ENCODE measurements at places on chromosomes 13 and 19.
A peak's percentile ranks its signal among the peaks of the same experiment; 100 is the strongest.

GRCh38 chr13:33099860-33100259 is 83.6 kb downstream of the KL start:
- no peak for DNase-seq

- no peak for DNase-seq
These were observed 423 bp downstream of the LSM14A start for GRCh38 chr19:34172661-34173192.

DNA sequence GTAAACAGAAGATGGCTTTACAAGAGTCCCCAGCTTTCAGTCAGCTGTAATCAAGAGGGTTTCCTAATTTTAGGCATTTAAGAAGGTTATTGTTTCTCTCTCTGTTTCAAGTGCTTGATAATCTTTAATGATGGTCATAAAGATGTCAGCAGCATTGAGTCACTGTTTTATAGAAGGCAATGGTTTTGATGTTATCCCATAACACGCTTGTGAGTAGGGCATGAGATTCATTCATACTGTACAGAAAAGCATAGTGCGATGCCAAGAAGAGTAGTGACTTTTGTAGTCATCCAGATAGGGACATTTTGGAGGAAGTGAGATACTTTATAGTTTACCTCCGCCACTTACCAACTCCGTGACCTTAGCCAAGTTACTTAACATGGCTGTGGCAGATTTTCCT is 364.2 kb upstream of the SLC10A2 start:
- no peak for DNase-seq

DNA sequence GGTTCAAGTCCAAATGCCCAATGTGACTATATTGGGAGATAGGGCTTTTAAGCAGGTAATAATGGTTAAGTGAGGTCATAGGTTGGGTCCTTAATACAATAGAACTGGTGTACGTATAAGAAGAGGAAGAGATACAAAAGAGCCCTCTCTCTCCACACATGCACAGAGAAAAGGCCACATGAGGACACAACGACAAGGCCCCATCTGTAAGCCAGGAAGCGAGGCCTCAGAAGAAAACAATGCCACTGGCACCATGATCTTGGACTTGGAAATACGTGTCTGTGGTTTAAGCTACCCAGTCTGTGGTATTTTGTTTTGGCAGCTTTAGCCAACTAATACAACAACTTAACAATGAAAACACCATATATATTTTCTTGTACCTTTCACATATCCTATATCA is 23.4 kb upstream of the RFC3 start:
- DNase-seq, result no peak

DNA sequence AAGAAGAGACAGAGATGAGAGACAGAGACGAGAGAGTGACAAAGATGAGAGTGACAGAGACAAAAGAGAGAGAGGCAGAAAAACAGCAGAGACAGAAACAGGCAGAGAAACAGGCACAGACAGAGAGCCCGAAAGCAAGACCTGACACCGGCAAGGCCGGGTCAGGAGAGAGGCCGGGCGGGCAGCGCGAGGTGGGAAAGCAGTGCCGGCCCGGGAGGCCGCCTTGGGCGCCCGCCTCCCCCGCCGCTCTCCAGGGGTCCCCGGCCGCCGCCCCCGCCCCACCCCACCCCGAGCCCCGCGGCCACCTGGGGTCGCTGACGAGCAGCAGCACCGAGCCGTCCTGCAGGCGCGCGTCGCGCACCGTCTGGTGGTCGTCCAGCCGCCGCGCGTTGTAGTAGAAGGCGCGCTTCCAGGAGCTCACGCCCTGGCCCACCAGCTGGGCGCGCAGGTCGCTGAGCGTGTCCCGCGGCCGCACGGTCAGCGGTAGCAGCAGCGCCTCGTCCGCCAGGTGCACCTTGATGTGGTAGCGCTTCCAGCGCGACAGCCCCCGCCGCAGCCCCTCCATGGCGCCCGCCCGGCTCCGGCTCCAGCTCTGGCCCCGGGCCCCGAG is at the start of gene TINCR:
Gene TINCR, minus strand, starts transcription at position 594 of the 610 bp plus-strand sequence.
- DNase-seq, result no peak

DNA sequence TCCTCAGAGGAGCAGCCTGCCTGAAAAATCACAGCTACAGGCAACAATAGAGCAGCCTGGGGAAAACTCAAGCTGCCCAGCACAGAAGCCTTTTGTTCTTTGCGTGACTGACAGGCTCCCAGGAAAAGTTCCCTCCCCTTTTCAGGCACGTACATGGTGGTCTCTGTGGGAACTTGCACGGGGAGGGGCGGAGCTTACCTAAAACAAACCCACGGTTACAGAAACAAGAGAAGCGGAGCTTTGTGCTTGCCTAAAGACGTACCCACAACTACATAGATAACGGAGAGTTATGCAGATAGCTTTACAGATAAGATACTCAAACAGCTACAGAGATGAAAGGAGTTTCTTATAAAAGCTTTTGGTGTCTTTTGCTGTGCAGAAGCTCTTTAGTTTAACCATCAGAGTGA is 11.4 kb downstream of the ETFB start:
- DNase-seq, result no peak

DNA sequence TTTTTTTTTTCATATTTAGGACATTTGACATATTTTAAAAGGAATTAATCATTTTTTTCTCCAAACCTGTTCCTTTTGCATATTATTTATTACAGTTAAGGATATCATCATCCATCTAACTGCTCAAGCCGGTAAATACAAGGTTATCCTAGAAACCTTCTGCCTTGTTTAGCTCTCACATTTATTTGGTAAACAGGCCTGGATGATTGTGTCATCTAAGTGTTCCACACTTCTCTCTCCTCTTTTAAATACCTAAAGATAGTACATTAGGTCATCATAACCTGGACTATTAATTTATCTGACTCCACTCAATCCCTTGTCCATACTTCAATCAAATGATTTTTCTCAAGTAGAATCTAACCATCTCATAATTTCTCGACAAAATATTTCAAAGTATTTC is 511.7 kb upstream of the KLHL1 start:
- DNase-seq, result no peak

- no peak for DNase-seq
These were observed 27.7 kb upstream of the EPHX3 start for GRCh38 chr19:15259907-15260306.

- DNase-seq, result peak; percentile 10
These were observed 248.1 kb downstream of the ITGBL1 start for GRCh38 chr13:101700598-101700997.

- DNase-seq, result no peak
These were observed 550.7 kb downstream of the KCTD12 start for GRCh38 chr13:76335463-76335862.

DNA sequence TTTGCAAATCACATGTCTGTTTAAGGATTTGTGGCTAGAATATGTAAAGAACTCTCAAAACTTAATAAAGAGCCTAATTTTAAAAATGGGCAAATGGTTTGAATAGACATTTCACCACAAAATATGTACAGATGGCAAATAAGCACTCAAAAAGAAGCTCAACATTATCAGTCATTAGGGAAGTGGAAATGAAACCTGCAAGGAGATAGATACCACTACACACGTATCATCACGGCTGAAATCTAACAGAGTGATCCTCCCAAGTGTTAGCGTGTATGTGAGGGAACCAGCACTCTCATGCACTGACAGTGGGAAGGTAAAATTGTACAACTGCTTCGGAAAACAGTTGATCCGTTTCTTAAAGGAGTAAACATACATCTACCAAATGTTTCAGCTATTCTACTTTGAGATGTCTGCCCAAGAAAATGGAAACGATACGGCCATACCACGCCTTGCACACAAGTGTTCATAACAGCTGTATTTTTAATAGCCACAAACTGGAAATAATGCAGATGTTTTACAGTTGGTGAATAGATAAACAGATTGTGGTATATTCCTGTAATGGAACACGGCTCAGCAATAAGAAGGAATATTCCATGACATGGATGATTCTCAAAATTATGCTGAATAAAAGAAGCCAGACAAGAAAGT is 14.5 kb downstream of the ARHGEF7 start:
- DNase-seq, result no peak

DNA sequence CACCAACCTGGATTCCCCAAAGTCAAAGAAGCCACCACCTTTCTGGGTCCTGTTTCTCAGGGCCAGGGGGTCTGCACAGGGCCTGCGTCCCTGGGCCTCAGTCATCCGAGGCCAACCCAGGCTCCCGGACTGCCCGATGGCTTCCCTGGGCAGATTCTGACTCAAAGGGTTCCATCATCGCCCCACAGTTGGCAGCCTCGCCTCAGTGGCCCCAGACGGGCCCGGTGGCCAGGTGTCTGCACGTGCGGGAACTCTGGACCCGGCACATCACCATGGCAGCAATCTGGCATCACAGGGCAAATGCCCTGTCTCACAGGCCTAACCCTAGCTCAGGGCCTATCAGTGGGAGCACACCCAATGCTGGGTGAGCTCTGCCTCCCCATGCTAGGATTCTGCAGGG is 2.9 kb downstream of the IGFL1 start:
- no peak for DNase-seq

DNA sequence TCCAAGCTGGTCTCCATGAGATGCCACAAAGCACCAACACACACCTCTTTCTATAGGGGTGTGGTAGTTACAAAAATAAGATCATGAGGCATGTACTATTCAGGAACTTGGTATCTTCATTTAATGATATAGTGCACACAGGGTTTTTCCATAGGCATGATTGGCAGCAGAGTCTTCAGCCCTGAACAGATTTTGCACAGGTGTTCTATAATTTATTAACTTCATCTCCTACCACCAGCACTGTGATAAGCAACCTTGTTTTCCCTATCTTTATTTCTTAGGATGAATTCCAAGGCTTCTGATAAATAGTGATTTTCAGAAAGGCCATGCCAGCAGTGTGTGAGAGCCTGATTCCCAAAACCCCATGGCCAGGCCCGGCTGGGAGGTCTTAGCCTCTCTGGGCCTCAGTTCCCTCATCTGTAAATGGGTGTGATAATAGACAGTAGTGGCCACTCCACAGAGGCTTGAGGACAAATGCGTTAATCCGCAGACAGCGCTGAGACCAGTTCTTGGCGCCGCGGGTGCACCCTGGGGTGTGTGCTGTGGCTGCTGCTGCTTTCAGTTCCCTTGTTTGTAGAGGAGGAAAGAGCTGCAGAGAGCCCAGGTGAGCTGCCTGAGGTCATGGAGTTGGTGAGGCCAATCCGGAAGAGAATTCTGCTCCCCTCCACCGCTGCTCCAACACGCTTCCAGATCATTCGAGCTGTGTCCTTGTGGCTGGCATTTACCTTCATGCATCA is 33.1 kb downstream of the DHRS12 start:
- DNase-seq, result no peak

DNA sequence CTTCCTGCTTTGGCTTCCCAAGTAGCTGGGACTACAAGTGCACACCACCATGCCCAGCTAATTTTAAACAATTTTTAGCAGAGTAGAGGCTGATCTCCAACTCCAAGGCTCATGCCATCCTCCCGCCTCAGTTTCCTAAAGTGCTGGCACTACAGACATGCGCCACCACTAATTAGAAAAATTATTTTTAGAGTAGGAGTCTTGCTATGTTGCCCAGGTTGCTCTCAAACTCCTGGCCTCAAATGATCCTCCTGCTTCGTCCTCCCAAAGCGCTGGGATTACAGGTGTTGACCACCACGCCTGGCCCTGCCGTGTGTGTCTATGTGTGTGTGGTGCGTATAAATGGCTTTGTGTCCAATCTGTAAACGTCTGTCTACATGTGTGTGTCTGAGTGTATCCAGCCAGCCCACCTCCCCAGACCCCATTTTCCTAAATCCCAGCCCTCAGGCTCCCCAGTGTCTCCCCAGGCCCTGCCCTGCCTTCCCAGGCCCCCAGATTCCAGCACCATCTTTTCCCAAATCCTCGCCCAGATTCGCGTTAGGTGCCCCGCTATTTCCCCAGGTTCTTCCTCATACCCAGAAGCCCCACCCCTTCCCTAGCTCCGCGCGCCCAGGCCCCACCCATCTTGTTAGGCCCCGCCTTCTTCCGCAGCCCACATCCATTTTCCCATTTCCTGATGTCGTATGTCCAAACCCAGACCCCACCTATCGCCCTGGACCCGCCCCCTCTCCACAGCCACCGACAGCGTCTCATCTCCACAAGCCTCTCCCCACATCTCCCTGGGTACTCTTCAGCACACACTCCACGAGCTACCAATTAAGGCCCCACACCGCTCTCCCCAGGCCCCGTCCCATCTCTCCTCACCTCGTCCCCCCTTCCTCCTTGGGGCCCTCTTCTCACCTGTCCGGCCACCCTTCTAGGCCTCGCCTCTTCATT is 24.9 kb downstream of the SLC8A2 start:
- no peak for DNase-seq

GRCh38 chr19:51702103-51702824 is 9.1 kb downstream of the SPACA6 start:
- no peak for DNase-seq

DNA sequence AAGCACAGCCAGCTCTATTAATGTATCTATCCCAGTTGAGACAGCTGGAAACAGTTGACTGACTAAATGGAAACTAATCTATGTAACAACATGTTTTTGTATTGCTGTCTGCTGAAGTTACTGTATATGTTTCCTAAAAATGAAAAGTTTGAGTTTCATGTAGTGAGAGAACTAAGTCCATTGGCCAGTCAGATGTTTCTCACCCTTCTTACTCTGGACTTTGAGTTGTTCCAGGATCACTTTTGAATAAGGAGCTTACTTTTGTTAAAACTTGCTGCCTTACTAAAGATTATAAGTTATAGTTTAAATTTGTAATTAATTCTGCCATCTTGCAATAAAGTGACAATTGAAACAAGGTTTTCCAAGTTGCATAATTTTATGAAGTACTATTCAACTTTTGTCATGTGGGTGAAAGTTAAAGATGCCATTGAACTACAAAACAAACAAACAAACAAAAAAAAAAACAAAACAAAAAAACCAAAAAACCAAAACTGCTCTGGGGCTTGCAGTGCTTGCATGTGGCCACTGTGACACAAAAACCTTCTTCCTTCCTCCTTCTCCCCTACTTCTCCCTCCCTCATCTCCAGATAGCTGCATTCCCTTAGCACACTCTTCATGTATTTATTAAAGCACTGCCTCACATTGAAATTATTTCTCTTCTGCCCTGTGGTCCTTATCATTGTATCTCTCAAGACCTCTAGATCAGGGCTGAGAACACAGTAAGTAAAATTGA is 15.3 kb downstream of the WDFY2 start:
- DNase-seq, result no peak

GRCh38 chr13:71309905-71310304 is 557.1 kb downstream of the DACH1 start:
- DNase-seq, result no peak

GRCh38 chr19:4288091-4288777 is 9.2 kb downstream of the SHD start:
- no peak for DNase-seq

GRCh38 chr13:77019756-77020155 is 7.2 kb downstream of the FBXL3 start:
- no peak for DNase-seq

GRCh38 chr13:91313103-91313502 is 34.4 kb upstream of the MIR17HG start:
- no peak for DNase-seq

GRCh38 chr19:45446944-45447343 is 20.9 kb upstream of the FOSB start:
- DNase-seq, result no peak

GRCh38 chr13:77865622-77866021 is 53.0 kb downstream of the EDNRB start:
- no peak for DNase-seq

- no peak for DNase-seq
These were observed 1.3 kb downstream of the PALM start for GRCh38 chr19:709965-710571.

Measured in AG09309 (cell line).